ENCODE measurements at places on chromosomes 5 and 9.

DNA sequence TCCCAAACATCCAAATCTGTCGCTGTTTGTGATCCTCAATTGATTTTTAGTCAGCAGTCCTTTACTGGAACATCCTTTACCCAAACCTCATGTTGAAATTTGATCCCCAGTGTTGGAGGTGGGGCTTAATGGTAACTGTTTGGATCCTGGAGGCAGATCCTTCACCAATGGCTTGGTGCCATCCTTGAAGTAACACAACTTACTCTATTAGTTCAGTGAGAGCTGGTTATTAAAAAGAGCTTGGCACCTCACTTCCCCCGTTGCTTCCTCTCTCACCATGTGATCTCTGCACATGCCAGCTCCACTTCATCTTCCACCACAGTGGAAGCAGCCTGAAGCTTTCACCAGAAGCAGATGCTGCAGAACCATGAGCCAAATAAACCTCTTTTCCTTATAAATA, 40.3 kb downstream of the DNAJB5 start:
- DNase-seq: no peak

GRCh38 chr5:77129391-77129990, 42.4 kb upstream of the ZBED3 start:
- no peak for DNase-seq

DNA sequence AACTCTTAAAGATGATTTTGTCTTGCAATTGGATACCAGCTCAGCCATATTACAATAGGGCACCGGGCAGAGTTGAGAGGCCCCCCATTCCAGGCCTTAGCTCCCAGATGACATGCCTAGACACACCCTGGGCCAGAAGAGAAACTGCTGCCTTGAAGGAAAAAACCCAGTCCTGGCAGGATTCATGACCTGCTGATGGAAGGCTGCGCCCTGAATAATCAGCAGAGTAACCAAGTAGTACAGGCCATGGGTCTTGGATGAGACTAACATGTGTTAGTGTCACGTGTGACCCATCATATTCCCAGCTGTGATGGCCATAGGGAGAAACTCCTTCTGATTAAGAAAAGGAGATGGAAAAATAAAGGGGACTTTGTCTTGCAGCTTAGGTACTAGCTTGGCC, 39.0 kb upstream of the DEPDC1B start:
- DNase-seq: no peak

DNA sequence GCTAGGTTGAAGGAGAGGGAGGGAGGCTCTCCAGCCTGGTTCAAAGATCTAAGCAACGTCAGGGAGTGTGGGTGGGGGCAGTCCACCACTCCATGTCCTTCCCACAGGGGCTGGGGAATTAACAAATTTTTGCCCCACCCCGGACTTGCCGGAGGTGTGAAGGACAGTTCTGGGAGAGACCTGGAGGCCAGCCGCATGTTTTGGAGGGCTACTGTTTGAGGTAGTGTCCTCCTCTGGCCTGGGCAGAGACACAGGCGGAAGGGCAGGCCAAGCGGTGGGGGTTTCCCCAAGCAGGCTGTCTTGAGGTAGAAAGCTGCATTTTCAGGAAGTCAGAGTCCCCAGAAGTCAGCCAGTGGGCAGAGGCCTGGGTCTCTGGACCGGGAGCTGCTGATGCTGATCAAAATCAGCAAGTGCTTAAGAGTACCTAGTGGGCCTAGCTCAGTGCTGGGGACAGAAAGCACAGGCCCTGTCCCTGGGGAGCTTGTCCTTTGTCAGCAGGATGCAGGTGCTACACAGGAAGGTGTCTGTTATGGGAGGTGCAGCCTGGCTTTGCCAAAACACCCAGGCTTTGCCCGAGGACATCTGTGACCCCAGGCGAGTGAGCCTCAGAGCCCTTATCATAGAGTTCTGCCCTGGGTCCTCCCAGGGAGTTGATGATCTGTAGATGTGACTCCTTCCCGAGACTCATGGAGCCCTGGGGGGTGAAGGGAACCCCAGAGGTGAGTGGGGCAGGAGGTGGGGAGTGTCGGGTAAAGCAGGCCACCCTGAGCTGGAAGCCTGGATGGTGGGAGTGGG, 18.5 kb downstream of the JADE2 start:
- no peak for DNase-seq

- DNase-seq: no peak
These were observed 2.8 kb downstream of the CDH10 start for GRCh38 chr5:24642022-24642421.

GRCh38 chr5:170971-171800, 20.1 kb upstream of the LRRC14B start:
- DNase-seq: no peak

DNA sequence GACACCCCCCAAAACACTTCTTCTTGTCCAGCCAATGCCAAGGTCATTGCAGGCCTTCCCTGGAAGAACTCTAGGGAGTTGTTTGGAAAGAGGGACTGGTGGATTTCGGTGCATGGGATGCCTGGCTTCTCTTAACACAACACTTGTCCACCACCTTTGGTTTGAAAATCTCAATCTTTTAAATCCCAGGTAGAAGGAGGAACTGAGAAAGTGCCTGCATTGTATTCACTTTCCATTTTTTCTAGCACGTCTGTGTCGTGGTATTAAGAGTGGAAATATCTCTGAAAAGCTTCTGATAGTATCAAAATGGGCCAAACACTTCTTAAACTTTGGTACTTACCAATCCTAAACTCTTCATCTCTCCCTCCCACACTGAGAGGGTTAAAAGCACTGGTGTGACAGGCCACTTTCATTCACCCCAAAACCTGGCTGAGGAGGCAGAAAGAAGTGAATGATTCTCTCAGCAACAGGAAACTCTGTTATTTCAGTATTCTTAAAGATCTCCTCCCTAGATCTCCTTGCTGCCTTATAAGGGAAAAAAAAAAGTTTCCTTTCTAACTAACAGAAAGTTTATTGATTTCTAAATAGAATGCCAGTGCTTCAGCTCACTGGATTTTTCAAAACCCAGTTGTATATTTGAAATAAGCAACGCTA, 3.9 kb upstream of the NFIB start:
- no peak for DNase-seq

GRCh38 chr5:164651546-164652275, 1146.3 kb downstream of the MAT2B start:
- no peak for DNase-seq

DNA sequence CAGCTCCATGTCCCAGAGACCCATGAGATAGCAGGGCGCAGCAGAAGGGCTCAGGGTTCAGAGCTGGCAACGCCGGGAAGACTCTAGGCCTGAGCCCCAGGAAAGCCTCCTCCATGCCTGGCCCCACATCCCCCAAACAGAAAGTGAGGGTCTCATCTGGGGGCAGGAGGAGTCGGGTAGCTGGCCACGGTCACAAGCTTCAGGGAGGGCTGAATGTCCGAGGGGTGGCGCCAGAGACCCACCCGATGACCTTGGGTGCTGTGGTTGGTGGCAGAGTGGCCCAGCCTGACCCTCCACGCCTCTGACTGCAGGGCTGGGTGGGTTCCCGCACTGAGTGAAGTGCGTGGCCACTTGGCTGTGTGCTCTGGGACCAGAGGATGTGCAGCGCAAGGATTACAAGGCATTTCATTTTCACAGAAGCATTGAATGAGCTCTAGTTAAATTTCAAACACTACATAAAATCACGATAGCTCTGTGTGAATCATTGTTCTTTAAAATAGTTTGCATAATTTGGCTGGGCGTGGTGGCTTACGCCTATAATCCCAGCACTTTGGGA, 3.0 kb downstream of the C8G start:
- DNase-seq: no peak

- no peak for DNase-seq
These were observed 110.8 kb downstream of the LHFPL2 start for GRCh38 chr5:78537821-78538220.

DNA sequence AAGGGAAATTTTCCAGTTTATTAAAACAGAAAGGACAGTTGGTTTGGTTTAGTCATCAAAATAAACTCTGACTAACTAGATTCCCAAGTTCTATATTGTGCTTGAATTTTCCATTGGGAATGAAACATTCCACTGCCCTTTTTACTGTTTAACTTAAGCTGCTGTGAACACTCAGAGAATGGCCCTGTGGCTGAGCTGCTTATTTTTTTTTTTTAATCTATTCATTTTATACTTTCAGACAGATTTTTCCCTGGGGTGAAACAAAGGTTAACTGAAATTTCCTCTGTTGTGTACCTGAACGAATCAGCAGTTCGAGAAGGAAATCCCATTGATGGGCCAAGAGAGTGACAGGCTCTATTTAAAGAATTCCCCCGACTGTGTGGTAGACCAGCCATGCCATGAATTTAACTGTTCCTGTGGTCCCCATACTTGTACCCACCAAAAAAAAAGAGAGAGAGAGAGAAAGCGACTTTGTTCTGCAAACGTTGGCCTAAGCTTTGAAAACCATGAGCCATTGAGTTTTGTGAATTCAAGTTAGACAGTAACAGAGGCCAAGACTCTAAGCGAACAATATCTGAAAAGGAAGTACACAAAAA, 138.7 kb upstream of the GRHPR start:
- DNase-seq: no peak

GRCh38 chr5:73317523-73317922, 131.1 kb downstream of the FOXD1 start:
- no peak for DNase-seq

- no peak for DNase-seq
These were observed 9.5 kb downstream of the LPCAT1 start for GRCh38 chr5:1514027-1514818.

- no peak for DNase-seq
These were observed 200.1 kb downstream of the NSG2 start for GRCh38 chr5:174245516-174246075.

- peak; percentile 53 for DNase-seq
These were observed 20.5 kb upstream of the PSD2 start for GRCh38 chr5:139774980-139775661.

DNA sequence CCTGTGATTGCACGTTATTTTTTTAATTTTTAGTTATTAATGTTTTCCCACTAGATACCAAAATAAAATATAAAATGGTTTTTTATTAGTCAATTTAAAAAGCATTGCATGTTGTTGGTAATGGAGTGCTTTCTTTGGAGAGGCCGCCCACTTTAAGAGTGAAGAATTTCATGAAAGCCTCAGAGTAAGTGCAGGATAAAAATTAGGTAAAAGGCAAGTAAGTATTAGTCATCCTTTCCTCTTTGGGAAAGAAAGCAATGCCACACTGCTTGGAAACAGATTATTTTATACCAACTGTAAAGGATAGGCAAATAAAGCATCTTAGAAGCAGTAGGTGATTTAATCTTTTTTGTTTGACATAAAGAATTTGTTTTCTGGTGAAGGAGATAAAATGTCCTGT, 62.9 kb downstream of the HSD17B4 start:
- no peak for DNase-seq

GRCh38 chr9:75175395-75175794, 87.1 kb downstream of the OSTF1 start:
- no peak for DNase-seq

DNA sequence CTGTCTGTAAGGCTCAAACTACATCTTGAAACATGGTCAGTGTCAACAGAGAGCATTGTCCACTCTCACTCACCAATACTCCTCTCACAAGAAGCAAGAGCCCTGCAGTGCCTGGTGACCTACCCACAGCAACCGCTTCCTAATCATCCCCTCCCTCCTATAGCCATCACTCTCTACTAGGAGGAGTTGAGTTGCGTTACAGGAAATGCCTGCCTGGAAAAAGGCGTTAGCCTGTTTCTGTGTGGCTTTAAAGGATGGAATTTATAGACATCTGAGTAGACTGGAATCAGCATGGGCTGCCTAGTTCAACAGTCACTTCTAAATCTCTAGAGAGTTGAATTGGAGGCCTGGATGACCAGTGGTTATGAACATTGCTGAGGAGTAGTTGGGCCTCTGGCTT, 108.3 kb upstream of the FER start:
- DNase-seq: no peak

GRCh38 chr5:4413996-4414395, 726.1 kb upstream of the ADAMTS16 start:
- DNase-seq: no peak

- DNase-seq: no peak
These were observed 147.6 kb downstream of the AUH start for GRCh38 chr9:91214086-91214485.

DNA sequence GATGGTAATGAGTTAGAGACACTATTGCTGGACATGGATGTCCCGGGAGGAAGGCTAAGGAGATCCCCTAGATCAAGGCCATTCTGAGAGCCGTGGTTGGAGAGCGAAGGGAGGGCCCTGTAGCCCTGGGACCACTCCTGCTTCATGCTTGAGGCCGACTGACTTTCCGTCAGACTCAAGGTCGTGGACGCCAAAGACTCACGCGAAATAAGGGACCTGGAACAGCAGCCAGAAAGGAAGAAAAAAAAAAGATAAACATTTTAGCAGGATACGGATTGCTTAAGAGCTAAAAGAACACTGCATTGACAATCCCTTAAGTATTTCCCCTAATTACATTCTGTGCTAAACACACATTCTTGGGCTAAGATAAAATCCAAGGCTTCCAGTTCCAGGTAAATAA, 181.2 kb downstream of the GLIS3 start:
- DNase-seq: no peak

DNA sequence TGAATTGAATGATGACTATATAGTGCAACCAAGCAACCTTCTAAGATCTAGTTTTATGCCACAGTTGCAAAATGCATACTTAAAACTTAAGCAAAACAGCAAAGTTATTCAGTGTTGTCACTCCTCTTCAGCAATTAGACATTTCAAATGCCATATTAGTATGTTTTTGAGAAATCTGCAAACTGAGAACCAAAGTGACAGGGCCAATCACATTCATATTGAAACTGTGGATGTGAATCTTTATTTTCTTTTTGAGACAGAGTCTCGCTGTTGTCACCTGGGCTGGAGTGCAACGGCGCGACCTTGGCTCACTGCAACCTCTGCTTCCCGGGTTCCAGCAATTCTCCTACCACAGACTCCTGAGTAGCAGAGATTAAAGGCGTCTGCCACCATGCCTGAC, 249.2 kb upstream of the EFNA5 start:
- no peak for DNase-seq

GRCh38 chr5:164748861-164749260, 1243.4 kb downstream of the MAT2B start:
- DNase-seq: no peak

- no peak for DNase-seq
These were observed 317.4 kb downstream of the KDM4C start for GRCh38 chr9:7075154-7075553.

GRCh38 chr9:93942161-93942560, 13.0 kb downstream of the BARX1 start:
- DNase-seq: no peak

GRCh38 chr5:112419986-112420864, 1.1 kb upstream of the EPB41L4A start:
- no peak for DNase-seq

- no peak for DNase-seq
These were observed 5.8 kb downstream of the ANKDD1B start for GRCh38 chr5:75616971-75617621.

DNA sequence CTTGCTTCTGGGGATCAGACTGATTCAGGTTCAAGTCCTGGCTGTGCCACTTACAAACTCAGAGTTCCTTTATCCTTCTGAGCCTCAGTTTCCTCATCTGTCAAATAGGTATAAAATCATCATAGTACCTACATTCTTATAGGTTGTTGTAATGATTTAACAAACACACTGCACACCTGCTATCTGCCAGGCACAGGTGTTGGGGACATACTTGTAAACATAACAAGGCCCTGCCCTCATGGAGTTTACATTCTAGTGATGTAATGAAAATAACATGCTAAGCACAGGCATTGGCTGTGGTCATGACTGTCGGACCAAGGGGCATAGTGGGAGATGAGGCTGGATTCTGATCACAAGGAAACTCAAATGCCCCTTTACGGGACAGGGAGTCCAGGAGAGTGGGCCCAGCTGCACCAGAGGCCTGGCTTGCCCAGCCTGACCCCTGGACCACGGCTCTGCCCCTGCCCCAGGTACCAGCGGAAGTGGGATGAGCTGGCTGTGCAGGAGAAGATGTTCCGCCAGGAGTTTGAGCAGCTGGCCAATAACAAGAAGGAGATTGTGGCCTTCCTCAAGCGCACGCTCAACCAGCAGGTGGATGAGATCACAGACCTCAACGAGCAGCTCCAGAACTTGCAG, 2.3 kb downstream of the CFAP157 start:
- no peak for DNase-seq

Data from stimulated activated CD8-positive, alpha-beta memory T cell treated with anti-CD3 and anti-CD28 coated beads, Interleukin-12 subunit alpha, Interleukin-12 subunit beta, amount 100 ng/mL, for 4 hours (primary cell).